ENCODE measurements at places on chromosomes 5 and 9.

DNA sequence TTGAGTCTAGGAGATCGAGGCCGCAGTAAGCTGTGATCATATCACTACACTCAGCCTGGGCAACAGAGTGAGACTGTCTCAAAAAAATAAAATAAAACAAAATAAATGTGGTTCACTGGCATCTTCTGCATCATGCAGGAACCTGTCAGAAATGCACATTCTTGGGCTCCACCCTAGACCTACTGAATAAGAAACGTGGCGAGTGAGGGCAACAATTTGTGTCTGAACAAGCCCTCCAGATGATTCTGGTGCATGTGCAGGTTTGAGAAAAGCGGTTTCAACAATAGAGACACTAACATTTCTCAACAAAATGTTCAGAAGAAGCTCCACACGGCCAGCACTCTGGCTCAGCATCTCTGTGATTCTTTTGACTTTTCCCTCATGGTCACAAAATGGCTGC is 42.8 kb upstream of the CPEB4 start:
- no peak for DNase-seq

- DNase-seq, result no peak
Measured at GRCh38 chr5:89706731-89707130, 702.8 kb downstream of the CETN3 start.

- DNase-seq, result no peak
Measured at GRCh38 chr5:124683917-124684555, 62.4 kb downstream of the ZNF608 start.

GRCh38 chr9:95649801-95650213 is 133.0 kb upstream of the PTCH1 start:
- no peak for DNase-seq

- DNase-seq, result no peak
Measured at GRCh38 chr5:80387063-80387768, 20.6 kb upstream of the ZFYVE16 start.

DNA sequence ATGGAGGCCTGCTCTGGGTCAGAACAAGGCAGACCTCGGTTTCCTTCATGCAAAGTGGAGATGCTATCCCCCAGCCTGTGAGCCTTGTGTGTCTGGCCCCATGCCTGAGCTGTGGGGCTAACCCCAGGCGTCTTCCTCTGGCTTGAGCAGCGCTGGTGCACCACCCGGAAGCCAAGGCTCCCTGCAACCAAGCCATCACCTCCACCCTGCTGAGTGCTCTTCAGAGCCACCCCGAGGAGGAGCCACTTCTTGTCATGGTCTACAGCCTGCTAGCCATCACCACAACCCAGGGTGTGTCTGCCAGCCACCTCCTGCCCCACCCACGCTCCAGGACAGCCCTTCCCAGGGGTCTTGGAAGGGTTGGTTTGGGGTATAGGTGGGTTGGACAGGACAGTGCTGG is 16.2 kb downstream of the REXO4 start:
- no peak for DNase-seq

DNA sequence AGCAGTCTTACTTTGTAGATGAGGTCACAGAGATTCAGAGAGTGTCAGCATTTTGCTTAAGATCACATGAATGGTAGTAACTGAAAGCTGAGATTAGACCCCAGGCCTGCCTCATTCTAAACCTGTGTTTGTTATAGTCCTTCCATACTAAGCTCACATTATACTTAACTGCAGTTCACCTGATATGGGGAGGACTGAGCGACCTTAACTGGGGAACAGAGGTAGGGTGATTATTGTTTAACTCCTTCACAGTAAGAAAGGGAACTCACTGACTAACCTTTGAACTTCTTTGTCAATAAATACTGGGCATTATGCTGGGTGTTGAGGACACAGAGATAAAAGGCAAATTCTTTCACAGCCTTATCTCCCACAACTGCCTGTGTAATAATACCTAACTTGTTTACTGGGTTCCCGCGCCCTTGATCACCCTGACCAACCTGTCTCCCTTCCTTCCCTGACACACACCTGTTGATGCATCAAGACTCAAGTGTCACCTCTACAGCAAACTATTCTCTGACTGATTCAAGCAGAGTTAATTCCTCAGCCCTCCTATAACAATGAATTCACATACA is 27.2 kb downstream of the DEPDC1B start:
- no peak for DNase-seq

DNA sequence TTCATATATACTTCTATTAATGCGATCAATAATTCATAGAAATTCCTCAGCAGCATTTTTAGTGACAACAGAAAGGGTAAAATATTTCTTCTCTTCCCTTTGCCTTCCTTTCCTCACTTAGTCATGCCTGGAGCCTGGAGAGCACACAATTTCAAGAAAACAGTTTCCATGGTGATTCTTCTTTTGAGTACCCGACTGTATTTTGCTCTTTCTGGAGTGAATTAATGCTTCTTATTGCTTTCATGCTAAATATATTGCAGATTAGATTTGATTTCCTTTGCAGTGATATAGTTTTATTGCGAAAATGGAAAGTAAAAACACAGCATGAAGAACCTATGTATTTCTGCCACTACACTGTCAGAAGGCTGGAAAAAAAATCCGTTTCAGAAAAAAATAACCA is 153.5 kb downstream of the PPP2R2B start:
- DNase-seq, result no peak

- peak; percentile 62 for DNase-seq
Measured at GRCh38 chr5:111530298-111530740, 18.0 kb upstream of the STARD4 start.

GRCh38 chr5:161027763-161028162 is 175.8 kb upstream of the ATP10B start:
- no peak for DNase-seq

DNA sequence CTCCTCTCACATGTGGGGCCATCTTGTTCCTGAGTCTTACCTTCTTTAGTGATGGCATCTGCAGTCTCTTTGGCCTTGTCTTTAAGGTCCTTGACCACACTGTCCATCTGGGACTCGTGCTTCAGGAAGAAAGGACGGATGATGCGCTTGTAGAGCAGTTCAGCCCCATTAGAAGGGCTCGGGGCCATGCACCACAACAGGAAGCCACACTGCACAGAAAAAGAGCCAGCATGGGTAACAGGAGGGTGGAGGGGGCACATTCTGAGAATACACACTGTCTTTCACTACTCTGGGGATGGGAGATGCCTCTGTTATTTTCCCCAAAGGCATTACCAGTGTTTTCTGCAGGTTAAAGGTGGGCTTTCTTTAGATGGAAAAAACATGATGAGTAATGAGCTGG is 25.9 kb downstream of the SRP19 start:
- no peak for DNase-seq

DNA sequence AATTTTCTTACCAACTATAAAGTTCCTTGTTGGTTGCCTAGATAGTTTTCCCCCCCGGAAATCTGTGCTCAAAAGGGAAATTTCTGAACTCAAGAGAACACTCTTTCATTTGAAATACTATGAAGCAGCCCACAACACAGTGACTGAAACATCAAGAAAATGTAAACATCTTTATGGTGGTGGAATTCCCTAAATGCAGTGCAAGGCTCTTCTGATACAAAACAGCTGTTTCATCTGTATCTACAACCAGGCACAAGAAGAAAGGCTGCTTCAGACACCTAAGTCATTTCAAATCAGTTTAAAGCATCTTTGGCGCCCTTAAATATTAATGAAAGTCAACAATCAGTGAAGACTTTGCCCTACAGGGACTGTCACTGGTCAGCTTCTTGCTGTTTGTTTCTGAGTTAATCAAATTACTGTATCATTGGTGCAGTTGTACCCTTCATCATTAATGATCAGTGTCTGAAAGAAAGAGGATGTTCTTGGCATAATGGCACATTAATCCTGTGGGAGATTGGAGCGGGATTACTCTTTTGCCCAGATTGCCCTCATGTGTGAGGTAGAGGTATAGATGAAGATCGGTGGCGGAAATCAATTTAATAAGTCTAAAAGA is 947.0 kb downstream of the NR2F1-AS1 start:
- DNase-seq, result no peak

DNA sequence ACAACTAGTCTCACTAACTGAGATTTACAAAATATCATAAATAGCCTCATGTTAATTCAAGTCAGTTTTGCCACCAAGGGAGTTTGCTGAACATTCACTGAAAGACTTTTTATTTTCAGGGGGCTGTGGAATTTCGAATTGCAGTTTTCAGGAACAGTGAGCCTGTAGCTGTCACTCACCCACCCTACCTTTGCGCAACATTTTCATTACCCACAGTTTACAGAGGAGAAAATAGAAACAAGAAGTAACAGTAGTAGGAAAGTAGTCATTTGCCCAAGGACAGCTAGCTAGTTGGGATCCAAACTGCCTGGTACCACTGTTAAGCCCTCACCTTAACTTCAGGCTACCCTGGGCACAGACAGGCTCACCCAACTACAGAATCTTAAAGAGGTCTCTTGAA is 154.1 kb downstream of the ADAMTS12 start:
- no peak for DNase-seq

- no peak for DNase-seq
Measured at GRCh38 chr5:160342413-160342941, 27.9 kb downstream of the C1QTNF2 start.

DNA sequence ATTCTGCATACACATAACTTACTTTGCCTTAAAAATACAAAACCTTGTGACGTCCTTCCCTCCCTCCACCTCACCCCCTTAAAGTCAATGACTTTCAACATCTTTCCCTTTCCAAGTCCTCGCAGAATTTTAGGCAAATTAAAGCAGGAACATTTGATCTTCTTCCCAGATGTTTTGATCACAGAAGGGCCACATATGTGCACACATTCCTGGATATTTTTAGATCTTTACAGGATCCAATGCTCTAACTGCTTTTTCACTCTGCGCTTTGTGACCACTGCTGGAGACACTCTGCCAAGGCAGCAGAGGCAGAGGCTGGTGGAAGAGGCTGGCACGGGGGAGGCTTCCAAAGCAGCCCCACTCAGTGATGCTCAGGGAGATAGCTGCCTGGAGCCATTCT is 130.7 kb downstream of the SEC61B start:
- no peak for DNase-seq

DNA sequence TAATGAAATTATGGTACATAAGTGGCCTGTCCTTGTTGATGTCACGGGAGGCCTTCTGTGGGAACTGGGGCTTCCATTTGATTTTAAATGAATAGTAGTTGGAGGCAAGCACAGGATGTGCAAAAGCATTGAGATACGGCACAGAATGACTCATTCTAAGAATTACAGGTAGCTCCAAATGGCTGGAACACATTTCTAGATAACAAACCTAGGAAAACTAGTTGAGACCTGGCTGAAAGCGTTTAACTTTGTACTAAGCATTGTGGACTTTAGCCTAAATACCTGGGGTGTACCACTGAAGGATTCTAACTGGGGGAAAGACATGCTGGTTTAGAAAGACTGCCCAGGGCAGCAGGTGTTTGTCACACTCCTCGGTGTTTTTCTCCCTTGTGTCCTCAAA is 9.4 kb downstream of the SKP2 start:
- DNase-seq, result no peak

- DNase-seq, result no peak
Measured at GRCh38 chr9:89915187-89915586, 310.4 kb downstream of the GADD45G start.

GRCh38 chr9:97593960-97594359 is 39.2 kb downstream of the TSTD2 start:
- no peak for DNase-seq

GRCh38 chr5:68960456-68960855 is 133.4 kb upstream of the SLC30A5 start:
- no peak for DNase-seq

DNA sequence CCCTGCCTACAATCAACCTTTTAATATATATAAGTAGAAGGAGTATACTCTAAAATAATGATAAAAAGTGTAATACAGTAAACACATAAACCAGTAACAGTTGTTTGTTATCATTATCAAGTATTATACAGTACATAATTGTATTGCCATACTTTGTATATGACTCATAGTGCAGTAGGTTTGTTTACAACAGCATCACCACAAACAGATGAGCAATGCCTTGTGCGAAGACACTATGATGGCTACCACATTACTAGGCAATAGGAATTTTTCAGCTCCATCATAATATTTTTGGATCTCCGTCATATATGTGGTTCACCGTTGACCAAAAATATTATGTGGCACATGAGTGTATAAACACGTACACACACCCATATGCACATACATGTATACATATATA is 69.7 kb upstream of the APC start:
- DNase-seq, result no peak

DNA sequence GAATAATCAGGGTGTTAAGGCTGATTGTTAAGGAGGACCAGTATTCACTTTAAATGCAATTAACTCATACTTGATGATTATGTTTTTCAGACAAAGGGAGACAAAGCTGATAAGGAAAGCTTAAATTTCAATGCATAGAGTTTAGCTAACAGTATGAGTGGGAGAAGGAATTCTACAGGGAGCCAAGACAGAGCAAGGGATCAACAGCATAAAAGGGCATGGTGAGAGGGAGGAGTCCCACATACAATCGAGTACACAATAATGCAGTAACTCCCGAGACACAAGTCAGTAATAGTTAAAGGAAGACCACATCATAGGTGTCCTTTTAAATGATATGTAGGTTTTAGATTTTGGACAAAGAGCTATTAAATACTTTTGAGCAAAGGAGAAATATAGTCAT is 191.7 kb upstream of the PTPRD start:
- DNase-seq, result no peak
